ENCODE measurements at places on chromosomes 2 and 18.

- DNase-seq, result peak; percentile 10
Observed at GRCh38 chr18:60064271-60064670, 164.5 kb downstream of the PMAIP1 start.

GRCh38 chr2:225996462-225996828 lies 596.9 kb downstream of the NYAP2 start:
- no peak for DNase-seq

DNA sequence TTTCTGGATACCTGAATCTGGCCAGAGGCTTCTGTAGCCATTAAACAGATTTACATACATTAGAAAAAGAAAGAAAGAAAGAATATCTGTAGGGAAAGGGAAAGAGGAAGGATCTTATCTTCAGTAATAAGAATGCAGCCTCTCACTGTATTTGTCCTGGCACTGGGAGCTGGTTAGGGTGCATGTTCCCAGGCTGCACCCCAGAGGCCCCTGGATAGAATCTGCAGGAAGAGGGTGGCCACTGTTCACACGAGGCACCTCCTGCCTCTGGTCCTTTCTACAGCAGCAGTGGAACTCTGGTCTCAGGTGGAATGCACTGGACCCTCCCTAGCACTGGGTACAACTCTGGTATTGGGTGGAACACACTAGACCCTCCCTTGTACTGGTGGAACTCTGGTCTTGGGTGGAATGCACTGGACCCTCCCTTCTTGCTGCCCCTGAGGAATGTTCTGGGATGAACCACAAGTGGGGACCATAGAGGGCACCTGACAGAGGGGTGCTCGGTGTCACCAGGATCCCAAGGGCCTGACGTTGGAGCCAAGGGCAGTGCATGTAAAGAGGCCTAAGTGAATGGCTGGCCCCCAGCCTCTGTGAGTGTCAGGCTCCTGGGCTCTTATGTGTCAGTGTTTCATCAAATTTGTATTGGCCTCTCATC lies 27.4 kb upstream of the PXDN start:
- DNase-seq, result no peak

GRCh38 chr2:38526195-38526594 lies 76.5 kb downstream of the HNRNPLL start:
- no peak for DNase-seq

GRCh38 chr18:5295231-5295920 lies at the start of gene ZBTB14:
Gene ZBTB14 (minus strand): TSS chr18:5295726. CDS start chr18:5293246, 2,480 bp downstream.
- DNase-seq, result peak; percentile 53

GRCh38 chr2:159832858-159833257 lies 34.9 kb upstream of the CD302 start:
- no peak for DNase-seq

DNA sequence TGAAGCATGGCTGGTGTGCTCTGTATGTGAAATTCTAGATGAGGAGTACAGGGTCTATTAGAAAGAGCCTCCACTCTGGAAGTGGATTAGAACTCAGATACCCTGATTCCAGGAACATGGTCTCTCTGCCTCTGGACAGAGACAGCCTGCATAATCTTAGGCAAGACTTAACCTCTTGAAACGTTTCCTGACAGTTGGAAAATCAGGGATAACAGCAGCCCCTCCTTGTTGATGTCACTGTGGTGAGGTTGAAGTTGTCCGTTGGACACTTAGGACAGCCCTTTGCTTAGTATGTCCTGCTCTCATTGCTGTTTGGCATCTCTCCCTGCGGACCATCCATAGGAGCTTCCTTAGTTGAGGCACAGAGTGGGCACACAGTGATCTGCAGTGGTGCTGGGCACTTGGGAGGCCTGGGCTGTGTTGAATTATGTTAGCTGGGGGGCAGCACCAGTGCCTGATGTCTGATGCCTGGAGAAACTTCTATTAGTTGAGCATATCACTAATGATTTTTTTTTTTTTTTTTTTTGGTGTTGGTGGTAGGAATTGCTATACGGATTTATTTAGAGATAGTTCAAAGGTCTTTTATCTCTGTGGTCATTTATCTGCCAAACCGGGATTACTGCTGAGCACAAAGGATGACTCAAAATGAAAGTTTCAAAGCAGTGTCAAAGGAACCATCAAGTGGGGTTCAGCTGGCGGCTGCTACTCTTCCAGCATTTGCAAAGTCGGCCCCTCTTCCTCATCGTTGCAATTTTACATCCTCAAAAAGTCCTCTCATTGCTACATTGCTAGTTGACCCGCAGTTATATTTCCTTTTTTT lies 28.8 kb downstream of the SETBP1 start:
- DNase-seq, result no peak

DNA sequence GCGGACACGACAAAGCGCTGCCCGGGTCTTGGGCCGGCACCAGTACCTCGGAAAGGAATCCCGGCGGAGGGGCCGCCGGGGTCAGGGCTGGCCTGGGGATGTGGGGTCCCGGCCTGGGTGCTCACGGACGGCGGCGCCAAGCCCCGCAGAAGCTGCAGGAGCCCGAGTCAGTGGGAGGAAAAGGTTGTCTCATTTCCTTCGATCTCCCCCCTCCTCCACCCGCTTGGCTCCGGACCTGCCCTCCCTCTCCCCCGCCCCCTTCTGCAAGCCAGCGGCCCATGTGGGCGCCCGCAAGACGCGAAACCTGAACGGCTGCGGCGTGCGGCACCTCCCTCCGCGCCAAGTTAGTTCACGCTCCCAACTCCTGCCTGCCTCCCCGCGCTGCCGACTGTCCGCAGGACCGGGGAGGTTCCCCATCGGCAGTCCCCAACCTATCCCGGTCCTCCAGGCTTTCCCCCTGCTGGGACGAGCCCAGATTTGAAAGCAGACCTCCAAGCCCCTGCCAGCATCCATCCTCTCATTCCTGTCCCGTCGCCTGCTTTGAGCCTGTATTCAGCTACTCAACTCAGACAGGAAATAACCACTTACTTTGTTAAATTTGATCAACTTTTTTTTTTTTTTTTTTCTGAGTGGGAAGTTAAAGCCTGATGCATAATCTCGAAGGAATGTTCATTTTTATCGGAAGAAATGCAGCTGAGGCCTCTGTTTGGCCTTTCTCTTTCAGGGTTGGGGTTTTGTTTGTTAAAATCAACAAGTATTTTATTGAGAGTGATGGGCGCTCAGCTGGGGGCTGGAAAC lies at the start of gene EVA1A:
Gene EVA1A, minus strand, starts transcription at position 172 of the 798 bp plus-strand sequence. CDS start 42,799 bp downstream, outside the sequence.
- peak; percentile 90 for DNase-seq

DNA sequence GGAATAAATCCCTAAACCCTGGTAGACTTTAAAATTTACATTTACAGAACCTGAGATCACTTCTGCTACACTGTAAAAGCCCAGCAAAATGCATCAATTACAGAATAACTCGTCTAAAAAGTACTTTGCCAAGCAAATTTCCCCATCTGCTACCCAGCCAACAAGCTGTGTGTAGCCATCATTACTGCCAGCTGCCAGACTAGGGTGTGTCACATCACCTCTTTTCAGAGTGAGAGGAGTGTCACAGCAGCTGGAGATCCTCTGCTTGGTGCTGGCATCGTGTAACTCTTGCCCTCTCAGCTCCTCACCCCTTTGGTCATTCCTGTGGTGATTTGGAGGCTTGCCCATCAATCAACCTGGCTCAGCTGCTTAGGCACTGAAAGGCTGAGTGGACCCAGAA lies 340.4 kb upstream of the MMADHC start:
- no peak for DNase-seq

DNA sequence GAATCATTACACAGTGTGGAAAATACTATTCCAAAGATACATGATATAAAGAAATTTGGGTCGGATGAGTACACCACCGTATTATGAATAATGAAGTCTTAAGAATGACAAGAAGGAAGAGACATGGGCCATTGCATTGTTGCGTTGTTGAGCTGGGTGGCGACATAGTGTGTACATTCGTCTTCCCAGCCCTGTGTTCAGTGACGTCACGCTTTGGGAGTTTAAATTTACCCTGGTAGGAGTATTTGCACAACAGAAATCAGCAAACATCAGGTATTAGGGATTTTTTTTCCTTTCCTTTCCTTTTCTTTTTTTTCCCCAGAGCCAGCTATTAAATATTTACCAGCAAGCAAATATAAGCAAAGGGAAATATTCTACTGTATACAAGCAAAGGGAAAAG lies 347.2 kb upstream of the NETO1 start:
- no peak for DNase-seq

GRCh38 chr2:7825591-7826312 lies 856.1 kb upstream of the ID2 start:
- DNase-seq, result peak; percentile 97

DNA sequence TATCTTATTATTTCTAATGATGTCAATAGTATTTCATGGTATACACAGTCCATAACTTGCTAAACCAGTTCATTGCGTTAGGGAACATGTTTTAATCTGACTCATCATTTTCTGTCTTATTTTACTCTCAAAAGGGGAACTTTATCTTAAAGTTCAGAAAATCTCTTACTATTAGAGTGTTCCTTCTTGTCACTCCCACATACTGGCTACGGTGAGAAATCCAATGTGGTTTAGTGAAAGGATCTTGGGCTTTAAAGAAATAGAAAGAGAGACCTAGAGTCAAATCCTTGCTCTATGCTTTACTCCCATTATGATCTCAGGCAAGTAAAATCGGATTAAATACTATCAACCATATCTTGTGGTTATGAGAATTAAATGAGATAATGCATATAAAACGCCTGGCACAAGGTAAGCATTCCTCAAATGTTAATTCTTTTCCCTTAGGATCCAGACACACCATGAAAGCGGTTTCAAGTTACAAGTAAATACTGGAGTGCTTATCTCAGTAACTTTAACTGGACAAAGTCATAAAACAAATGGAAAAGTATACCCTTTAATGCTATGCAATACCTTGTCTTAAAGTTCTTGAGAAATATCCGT lies 576.0 kb downstream of the ARHGAP15 start:
- peak; percentile 29 for DNase-seq

- DNase-seq, result no peak
Observed at GRCh38 chr2:172091000-172091641, 5.8 kb downstream of the DLX1 start.

DNA sequence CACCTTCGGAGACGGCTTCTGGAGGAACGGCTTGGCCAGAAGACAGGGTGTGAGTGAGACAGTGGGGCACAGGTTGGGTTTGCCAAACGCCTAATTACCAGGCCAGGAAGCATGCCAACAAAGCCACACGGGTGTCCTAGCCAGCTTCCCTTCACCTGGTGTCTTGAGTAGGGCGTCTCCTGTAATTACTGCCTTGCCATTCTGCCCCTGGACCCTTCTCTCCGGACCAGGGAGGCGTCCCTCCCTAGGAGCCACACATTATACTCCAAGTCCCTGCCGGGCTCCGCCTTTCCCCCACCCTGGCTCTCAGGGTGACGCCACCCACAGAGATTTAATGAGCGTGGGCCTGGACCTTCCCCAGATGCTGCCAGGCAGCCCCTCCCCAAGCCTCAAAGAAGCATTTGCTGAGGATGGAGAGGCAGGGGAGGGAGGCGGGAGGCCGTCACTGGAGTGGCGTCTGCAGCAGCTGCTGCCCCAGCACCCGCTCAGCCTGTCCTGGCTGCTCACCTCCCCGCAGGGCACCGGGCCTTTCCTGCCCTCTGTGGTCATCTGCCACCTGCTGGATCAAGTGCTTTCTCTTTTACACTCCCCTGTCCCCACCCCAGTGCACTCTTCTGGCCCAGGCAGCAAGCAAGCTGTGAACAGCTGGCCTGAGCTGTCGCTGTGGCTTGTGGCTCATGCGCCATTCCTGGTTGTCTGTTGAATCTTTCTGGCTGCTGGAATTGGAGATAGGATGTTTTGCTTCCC lies 20.7 kb downstream of the FOSL2 start:
- peak; percentile 72 for DNase-seq

- no peak for DNase-seq
Observed at GRCh38 chr2:27685577-27685976, 21.9 kb downstream of the SLC4A1AP start.

DNA sequence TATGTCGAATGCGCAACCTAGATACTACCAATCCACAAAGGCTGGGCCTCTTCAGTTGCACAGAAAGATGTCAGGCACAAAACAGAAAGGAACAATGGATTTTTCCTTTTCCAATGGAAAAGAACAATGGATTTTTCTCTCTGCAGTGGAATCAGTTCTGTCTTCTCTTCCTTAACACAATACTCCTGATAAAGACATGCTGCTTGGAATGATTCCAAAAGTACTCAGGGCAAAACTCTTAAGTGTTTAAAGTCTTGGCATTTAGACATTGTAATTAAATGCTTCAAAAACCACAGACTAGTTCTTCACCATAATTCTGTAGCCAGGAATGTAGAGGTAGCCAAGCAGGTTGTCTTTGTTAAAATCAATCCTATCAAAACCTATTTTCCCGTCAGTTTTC lies 46.7 kb upstream of the FLACC1 start:
- peak; percentile 60 for DNase-seq

- no peak for DNase-seq
Observed at GRCh38 chr2:159266554-159266953, 19.9 kb downstream of the WDSUB1 start.

GRCh38 chr18:48752928-48753327 lies 197.8 kb downstream of the SMAD7 start:
- peak; percentile 23 for DNase-seq

GRCh38 chr2:217372794-217373193 lies 512.9 kb upstream of the TNP1 start:
- no peak for DNase-seq

- DNase-seq, result no peak
Observed at GRCh38 chr2:128781585-128782385, 463.1 kb upstream of the HS6ST1 start.

- DNase-seq, result no peak
Observed at GRCh38 chr2:241947401-241947800, 77.9 kb downstream of the RTP5 start.

GRCh38 chr2:196105951-196106350 lies 37.3 kb upstream of the DNAH7 start:
- no peak for DNase-seq

GRCh38 chr18:59623456-59624368 lies 73.5 kb downstream of the CCBE1 start:
- DNase-seq, result peak; percentile 53

DNA sequence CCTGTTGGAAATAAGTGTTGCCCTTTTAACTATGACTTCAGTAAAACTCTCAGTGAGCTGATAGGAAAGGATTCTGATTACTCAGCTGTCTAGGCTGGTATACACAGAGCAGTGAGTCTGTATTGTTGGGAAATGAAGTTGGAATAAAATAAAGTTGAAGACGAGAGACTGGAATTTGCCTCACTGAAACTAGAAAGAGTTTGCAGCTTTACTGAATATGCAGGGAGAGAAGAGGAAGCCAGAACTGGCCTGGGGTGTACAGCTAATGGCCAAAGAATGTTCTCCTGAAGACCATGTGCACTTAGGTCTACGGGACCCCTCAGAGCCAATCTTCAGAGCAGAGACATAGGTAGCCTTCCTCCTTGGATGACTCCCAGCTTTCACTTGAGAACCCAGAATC lies 26.5 kb downstream of the EIF4E2 start:
- peak; percentile 59 for DNase-seq

- DNase-seq, result no peak
Observed at GRCh38 chr18:59448546-59448945, 89.5 kb upstream of the LMAN1 start.

Data from astrocyte of the spinal cord (primary cell).